Omental fat pad (tissue), 4 donors: ENCODE measurements at places on chromosomes 4 and X. TPM values are rescaled to one million over a fixed set of nuclear protein-coding genes. Genes with fewer than 3 reads are reported as not detected.

SHROOM2 gene
- total RNA-seq = 2.0 TPM

ART3 gene
- total RNA-seq = not detected

PCDH11X gene
- 0.50 TPM for total RNA-seq

FDCSP gene
- not detected for total RNA-seq

JAKMIP1 gene
- 1.0 TPM for total RNA-seq

KIT gene
- 6.0 TPM for total RNA-seq

DNA sequence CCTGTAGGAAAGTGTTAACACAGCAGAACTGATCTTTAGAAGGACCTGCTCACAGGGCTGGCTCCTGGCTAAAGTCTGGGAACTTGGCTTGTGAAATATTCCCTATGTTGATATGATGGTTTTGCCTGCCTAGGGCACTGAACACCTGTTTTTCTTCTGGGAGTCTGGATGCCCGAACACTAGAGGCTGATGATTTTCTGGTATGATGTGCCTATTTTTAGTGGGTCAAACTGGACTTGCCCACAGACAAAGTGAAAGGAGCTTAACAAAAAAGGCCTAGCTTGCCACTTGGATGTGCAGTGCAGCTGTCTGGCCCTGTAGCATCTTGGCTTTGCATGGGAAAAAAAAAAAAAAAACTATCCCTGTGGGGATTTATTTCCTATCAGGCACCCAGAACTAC, 39.1 kb downstream of the ZNF674 start:
- no peak for DNase-seq

- DNase-seq = no peak
Observed at GRCh38 chrX:20519146-20519545, 252.4 kb upstream of the RPS6KA3 start.

DNA sequence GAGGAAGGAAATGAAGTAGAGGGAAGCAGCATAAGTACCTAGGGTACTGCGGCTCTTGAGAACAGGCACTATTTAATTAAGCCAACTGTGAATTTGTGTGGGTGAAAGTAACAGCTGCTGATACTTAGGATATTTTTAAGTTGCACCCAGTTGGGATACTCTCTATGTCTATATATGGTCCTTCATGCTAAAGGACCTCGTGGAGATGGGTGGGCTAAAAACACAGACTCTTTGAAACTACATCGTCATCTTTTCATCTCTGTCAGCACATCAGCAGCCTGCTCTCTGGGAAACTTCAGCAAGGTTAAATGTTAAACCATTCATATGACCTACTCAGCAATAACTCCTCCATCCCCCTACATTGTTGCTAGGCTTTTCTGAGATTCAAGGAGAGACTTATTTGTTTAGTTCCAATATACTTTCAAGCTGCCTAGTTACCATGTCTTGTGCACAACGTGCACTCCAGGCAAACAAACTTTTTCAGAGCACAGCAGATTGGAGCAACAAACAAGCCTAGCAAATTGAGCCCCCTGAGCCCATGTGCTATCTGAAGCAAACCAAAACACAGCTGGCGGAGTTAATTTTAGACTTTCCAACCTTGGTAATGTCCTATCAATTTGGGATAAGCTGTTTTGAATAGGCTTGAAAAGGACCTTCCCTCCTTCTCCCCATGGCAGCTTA, 6.2 kb upstream of the MOB1B start:
- DNase-seq = no peak

DNA sequence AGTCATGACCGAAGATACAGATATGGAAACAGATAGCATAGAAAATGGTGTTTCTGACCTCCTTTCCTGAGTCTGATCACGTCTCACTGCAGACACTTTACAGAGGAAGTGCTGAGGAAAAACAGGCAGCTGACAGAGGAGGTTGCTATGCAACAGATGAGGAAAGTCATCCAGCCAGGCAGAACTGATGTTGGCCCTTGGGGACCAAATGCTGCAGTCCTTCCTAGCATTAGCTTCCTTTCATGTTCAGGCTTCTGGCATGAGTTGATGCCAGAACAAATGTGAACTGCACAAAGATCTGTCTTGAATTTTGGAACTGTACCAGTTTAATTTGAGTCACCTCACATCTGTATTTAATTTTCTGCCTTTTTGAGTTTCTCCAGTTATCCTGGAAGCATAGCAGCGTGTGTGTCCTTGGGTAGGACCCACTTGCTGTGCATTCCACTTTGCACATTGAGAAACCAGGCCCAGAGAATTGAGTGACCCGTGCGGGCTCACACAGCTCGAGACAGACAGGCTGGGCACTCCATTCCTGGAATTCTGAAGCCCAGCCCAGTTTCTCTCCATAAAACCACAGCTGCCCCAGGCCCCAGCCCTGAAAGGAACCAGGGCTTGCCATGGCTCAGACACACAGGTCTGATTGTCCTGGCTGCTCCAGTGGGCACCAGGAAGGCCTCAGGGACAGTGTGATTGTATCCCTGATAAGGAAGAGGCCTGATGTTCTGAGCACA, 1.4 kb upstream of the MAGED1 start:
- no peak for DNase-seq
